ENCODE measurements at places on chromosomes 1 and 21.

DNA sequence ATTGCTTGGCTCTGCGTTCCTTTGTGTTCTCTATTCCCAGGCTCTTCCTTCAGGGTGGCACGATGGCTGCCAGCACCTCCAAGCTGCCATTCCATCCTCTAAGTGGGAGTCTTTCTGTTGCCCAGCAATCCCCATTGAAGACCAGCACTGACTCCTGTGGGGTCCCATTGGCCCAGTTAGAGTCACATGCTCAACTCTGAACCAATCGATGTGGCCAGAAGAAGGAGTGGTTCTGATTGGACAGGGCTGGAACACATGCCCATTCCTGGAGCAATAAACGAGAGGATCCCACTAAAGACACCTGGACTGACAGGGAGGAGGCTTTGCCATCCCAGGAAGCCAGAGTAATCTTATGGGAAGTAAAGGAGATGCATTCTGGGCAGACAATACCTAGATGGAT lies 97.2 kb upstream of the IGSF21 start:
- DNase-seq = no peak

GRCh38 chr1:58005212-58005611 lies 541.3 kb downstream of the OMA1 start:
- DNase-seq = no peak

GRCh38 chr1:82483146-82483545 lies 682.4 kb downstream of the ADGRL2 start:
- no peak for DNase-seq

GRCh38 chr1:23559985-23560741 lies 862 bp upstream of the ID3 start:
- DNase-seq = no peak

DNA sequence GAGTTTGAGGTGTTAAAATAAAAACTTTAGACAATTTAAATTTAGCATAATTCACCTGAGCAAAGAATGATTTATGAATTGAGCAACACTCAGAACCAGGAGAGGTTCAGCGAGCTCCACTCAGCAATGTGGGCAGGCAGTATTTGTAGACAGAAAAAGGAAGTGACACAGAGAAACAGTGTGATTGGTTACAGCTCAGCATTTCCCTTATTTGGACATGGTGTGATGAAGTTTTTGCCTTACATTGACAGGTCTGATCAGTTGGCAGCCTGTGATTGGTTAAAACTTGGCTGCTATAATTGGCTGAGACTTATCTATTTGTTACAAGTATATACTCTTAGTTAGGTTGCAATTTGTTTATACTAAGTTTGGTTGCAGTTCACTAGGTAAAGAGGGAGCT lies 621.2 kb upstream of the PRMT6 start:
- DNase-seq = no peak

DNA sequence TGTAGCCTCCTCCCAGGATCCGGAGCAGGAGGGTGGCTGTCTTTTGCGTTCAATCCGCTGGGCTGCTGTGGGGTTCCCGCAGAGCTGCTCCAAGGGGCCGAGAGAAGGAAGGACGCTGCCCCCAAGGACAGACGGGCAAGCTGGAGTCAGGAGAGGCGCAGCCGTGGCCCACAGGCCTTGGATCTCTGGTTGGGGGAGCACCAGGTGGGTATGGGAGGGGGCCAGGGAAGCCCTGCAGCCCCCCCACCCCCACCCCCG lies 15.9 kb upstream of the SKI start:
- no peak for DNase-seq

- DNase-seq = no peak
Observed at GRCh38 chr1:93317207-93317606, 28.5 kb upstream of the DR1 start.

DNA sequence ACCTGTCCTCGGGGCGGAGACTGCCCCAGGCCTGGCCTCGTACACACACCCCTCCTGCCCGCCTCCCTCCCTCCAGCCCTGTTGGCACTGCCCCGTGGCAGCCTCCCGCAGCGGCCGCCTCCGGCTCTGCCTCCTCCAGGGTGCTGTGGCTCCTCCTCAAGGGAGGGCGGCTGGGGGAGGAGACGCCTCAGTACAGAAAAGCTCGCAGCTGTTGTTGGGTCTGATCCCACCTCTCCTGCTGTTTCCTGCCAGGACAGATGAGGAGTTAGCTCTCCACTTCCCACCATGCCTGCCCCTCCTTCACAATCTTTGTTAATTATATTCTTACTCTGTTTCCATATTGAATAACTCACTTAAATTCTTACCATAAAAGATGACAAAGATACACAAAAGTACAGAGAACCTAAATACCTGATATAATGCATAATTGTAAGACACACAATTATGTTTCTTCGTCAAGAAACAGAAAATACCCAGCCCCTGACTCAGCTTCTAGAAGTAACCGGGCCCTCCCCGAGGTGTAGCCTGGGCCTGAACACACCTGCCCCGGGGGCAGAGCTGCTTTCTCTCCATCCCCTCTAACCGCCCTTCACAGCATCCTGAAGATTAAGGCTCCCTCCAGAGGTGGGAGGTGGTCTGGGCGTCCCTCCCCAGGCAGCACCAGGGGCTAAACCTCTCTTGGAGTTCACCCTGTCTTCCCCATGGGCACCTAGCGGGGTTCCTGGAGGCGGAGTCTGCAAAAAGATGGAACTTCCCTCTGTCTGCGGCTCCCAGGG lies 30.6 kb upstream of the COL6A1 start:
- no peak for DNase-seq

- DNase-seq = no peak
Observed at GRCh38 chr1:66143651-66144050, 351.0 kb downstream of the PDE4B start.

DNA sequence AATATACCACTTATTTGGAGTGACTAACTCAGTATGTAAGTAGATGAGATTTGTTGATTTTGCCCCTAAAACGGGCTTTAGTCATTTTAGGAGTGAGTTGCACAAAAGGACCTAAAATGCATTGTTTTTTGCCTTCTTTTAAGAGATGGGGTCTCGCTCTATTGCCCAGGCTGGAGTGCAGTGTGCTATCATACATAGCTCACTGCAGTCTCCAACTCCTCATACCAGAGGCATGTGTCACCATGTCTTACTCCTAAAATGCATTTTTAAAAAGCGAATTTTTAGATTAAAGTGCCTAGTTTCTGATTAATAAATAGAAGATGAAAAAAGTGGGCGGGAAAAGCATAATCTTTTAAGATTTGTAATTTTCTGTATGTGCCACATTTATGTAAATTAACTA lies 11.5 kb upstream of the NEXN start:
- DNase-seq = no peak

All from activated CD4-positive, alpha-beta T cell treated with anti-CD3 and anti-CD28 coated beads, Interleukin-2, amount 50 U/mL, for 4 hours (primary cell).